ENCODE measurements at places on chromosomes 6 and 20. TPM values are rescaled to one million over a fixed set of nuclear protein-coding genes. Genes with fewer than 3 reads are reported as not detected.

DNA sequence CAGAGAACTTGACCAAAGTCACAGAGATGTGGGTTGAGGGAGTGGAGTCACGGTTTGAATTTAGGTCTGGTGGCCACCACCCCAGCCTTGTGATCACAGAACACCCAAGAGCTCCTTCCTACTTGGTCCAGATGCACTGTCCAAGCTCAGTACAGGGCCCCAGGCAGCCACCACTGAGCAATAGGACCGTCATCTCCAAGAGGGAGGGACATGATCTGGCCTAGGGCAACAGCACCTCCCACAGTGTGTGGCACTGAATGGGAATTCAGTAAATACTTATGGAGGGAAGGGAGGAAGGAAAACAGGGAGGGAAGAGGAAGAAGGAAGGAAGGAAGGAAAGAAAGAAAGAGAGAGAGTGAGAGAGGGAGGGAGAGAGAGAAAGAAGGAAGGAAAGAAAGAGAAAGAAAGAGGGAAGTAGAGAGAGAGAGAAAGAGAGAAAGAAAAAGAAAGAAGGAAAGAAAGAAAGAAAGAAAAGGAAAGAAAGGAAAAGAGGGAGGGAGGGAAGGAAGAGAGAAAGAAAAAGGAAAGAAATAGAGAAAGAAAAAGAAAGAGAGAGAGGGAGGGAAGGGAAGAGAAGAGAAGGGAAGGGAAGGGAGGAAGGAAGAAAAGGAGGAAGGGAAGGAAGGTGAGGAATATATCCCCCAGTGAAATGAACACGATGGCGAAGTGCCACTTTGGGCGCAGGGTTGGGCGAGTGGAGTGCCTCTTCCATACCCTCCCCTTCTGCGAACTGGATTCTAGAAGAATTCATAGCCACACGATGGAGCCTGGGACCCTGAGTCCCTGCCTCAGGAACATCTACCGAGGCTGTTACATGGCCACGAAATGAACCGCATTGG lies 243.7 kb downstream of the TFAP2C start:
- H3K4me3 ChIP-seq: no peak overlapping the region
- DNase-seq: no peak
- H3K4me1 ChIP-seq: no peaks in the 10 kb centered on the region

GRCh38 chr20:59385480-59385879 lies 85.1 kb downstream of the EDN3 start:
- no peaks in the 10 kb centered on the region for H3K36me3 ChIP-seq
- peak; percentile 56 for DNase-seq
- H3K27ac ChIP-seq: no peak overlapping the region
- H3K27me3 ChIP-seq: peaks cover 3% of the 10 kb centered on the region
- H3K4me1 ChIP-seq: peaks cover 12% of the 10 kb centered on the region

DNA sequence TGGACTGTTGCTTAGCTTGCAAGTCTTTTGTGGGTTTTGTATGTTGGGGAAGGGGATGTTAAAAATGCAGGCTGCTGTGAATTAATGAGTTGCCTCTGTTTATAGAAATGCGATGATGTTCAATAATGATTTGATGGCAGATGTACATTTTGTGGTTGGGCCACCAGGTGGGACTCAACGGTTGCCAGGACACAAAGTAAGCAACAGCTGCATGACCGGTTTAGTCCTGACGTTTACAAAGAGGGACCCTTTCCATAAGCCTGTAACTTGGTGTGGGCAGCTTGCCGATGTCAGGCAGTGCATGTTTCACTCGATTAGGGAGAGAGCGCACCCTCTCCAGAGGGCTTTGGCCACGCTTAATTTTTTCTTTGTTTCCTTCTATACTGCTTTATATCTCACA lies 1.3 kb downstream of the BTBD3 start:
- DNase-seq: peak; percentile 87
- H3K27me3 ChIP-seq: no peaks in the 10 kb centered on the region
- peaks cover 9% of the 10 kb centered on the region for H3K36me3 ChIP-seq
- peak overlapping the region; percentile 57 for H3K4me3 ChIP-seq
- peaks cover 5% of the 10 kb centered on the region for H3K4me1 ChIP-seq

RNF217 gene
- total RNA-seq: 22.3 TPM
